MCF 10A (cell line): ENCODE measurements at places on chromosomes 13 and 19. TPM values are rescaled to one million over a fixed set of nuclear protein-coding genes. Genes with fewer than 3 reads are reported as not detected.

DNA sequence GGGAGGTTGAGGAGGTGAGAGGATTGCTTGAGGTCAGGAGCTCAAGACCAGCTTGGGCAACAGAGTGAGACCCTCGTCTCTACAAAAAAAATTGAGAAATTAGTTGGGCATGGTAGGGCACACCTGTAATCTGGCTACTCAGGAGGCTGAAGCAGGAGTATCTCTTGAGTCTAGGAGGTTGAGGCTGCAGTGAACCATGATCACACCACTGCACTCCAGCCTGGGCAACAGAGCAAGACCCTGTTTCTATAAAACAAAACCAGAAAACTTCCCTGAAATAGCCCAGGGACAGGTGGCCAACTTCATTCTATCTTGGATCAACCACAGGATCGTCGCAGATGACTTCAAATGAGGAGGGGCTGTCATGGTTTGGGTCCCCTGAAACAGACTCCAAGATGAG lies 28.7 kb downstream of the COLGALT1 start:
- DNase-seq, result no peak

DNA sequence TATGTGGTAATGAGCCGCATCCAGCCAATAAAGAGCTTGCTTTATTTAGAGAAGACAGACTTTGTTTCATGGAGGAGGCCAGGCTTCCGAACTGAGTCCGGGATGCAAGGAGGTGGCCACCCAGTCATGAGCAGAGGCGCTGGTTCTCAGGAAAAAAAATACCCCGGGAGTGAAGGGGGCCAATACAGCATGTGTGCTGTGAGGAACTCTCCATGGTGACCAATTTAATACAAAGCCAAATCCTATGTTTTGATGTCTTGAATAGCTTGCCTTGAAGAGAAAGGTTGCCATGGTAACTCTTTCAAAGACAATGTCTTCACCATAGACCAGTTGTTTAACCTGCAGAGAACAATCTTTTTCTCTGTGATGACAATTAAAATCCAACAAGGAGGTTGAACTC lies 43.4 kb upstream of the PDCD5 start:
- DNase-seq, result no peak

DNA sequence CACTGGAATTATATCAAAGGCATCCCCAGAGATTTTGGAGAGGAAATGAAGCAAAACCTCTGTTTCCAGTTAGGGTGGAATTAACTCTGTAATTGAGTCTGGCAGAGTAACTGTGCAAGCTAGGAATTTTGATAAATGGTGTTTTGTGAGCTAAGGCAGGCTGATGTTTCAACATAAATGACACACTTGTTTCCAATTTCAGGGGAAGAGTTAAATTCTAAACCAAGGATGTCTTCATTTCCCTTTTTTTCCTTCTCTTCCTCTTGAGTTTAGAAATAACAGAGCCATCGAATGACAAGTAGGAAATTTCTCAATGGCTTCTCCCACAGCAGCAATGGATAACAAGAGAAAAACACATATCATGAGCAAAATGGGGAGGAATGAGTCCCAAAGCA lies 131.2 kb downstream of the IRS2 start:
- DNase-seq, result no peak

GRCh38 chr13:36323951-36324566 lies 22.1 kb downstream of the SPART start:
- DNase-seq, result no peak

- DNase-seq, result no peak
Observed at GRCh38 chr19:56125806-56126590, 4.9 kb upstream of the ZNF787 start.

DNA sequence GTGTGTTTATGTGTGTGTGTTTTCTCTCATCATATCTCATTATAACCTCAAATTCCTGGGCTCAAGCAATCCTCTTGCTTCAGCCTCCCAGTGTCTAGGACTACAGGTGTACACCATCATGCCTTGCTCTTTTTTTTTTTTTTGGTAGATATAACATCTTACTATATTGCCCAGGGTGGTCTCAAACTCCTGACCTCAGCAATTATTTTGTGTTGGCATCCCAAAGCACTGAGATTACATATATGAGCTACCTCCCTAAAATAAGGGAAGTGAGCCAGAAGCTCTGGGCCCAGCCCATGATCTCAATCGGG lies 448 bp upstream of the ZNF543 start:
- DNase-seq, result no peak

- no peak for DNase-seq
Observed at GRCh38 chr13:98717256-98717655, 35.2 kb downstream of the SLC15A1 start.

DNA sequence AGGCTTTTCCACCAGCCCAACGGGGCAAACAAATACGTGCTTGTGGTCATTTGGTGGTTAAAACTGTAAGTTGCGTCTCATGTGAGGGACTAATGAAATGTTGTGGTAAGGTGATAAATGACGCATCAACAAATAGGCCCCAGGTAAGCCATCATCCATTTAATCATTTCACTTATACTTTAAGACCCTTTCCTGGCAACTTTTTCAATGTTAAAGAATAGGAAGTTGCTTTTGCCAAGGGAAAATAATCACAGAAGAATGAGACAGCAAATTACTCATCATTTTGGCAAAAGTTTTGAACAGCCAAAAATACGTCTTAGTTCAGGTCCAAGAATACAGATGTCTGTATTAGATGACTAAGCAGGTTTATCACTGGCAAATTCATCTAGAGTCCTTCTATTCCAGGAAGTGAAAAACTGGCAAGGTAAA lies 660.4 kb downstream of the SLITRK1 start:
- DNase-seq, result peak; percentile 83

DNA sequence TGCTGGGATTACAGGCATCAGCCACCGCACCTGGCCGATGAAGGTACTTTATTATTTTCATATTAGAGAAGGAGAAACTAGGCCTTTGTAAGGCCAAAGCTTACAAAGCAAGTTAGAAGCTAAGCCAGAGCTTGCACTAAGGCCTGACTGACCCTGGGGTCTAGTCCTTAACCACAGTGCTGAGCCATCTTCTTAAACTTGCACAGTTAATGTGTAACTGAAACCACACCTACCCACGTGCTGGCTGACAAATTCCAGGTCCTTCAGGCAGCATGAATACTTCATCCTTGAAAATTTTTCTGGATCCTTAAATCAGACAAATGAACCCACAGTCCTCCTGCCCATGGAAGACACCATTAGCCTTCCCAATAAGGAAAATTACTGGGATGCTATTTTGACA lies 880.6 kb downstream of the UQCRFS1 start:
- no peak for DNase-seq

GRCh38 chr13:57408312-57408711 lies 223.2 kb upstream of the PCDH17 start:
- DNase-seq, result no peak

DNA sequence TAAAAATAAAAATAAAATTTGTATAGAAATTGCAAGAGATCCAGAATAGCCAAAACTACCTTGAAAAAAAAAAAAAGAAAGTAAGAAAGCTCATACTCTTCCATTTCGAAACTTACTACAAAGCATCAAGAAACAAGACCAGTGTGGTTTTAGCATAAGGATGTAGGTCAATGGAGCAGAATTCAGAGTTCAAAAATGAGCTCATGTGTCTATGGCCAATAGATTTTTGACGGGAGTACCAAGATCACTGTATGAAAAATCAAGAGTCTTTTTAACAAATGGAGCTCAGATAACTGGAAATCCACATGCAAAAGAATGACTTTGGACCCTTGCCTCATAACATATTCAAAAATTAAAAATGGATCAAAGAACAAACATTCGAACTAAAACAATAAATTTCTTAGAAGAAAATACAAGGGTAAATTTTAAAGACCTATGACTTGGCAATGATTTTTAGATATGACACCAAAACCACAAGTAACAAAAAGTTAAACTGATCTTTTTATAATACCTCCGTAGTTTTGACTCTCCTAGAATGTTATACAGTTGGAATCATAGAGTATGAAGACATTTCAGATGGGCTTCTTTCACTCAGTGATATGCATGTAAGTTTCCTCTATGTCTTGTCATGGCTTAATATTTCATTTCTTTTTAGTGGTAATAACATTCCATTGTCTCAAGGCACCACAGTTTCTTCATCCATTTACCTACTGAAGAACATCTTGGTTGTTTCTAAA lies 43.2 kb downstream of the KLF12 start:
- no peak for DNase-seq

EEF1AKMT1 gene
- total RNA-seq, result 11.3 and 16.5 TPM in 2 replicates

CLEC17A gene
- not detected in 2 replicates for total RNA-seq

EFNA2 gene
- not detected in 2 replicates for total RNA-seq
